Smooth muscle cell of the coronary artery (primary cell): ENCODE measurements at places on chromosomes 3 and 15. TPM values are rescaled to one million over a fixed set of nuclear protein-coding genes. Genes with fewer than 3 reads are reported as not detected.

The GOLGA8J gene
- 0.08 and 0.12 TPM in 2 replicates for total RNA-seq

The NKIRAS1 gene
- 10.2 and 17.8 TPM in 2 replicates for total RNA-seq

The BOC gene
- 0.38 and 19.7 TPM in 2 replicates for total RNA-seq

The DCP1A gene
- 9.0 and 10.8 TPM in 2 replicates for total RNA-seq

The CCR4 gene
- total RNA-seq: under 0.01 TPM in 1 of 2 replicates, not detected in the other

The SCN11A gene
- total RNA-seq: under 0.01 TPM in 1 of 2 replicates, not detected in the other

The ANKRD28 gene
- total RNA-seq: 48.5 and 248 TPM in 2 replicates

The UROC1 gene
- not detected in 2 replicates for total RNA-seq
